ENCODE measurements at places on chromosomes 13 and 19. TPM values are rescaled to one million over a fixed set of nuclear protein-coding genes. Genes with fewer than 3 reads are reported as not detected.

GRCh38 chr13:93547886-93548285 lies 321.3 kb downstream of the GPC6 start:
- DNase-seq = no peak

- no peak for DNase-seq
Observed at GRCh38 chr13:43512221-43512620, 274.6 kb downstream of the ENOX1 start.

The KMT5C gene
- total RNA-seq = 7.7 TPM

The GRK1 gene
- 0.14 TPM for total RNA-seq

The SLC25A41 gene
- total RNA-seq = 0.05 TPM

The ELANE gene
- total RNA-seq = 7.7 TPM

The PCDH17 gene
- total RNA-seq = 1.4 TPM

DNA sequence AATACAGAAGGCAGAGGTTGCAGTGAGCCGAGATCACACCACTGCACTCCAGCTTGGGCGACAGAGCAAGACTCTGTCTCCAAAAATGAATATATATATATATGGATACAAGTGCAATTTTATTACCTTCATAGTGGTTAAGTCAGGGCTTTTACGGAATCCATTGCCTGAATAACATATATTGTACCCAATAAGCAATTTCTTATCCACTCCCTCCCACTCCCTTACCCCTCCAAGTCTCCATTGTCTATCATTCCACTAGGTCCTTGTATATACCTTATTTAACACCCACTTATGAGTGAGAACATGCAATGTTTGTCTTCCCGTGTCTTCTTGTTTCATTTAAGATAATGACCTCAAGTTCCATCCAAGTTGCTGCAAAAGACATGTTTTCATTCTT lies 48.3 kb upstream of the AKAP11 start:
- DNase-seq = no peak

DNA sequence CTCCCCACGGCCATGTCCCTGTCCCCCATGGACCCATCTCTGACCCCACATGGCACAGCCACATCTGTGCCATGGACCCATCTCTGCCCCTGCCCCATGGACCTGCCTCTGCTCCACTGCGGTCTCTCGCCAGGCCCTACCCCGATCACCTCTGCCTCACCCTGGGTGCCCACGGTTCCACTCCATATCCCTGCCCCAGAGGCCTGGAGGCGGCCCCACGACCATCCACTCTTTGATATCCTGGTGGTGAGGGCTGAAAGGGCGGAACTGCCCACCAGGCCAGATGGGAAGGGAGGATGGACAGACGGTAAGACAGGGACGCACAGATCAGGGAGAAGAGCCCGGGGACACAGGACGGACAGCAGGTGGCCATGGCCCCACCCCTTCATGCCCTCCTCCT lies 327 bp downstream of the PTGER1 start:
- no peak for DNase-seq

DNA sequence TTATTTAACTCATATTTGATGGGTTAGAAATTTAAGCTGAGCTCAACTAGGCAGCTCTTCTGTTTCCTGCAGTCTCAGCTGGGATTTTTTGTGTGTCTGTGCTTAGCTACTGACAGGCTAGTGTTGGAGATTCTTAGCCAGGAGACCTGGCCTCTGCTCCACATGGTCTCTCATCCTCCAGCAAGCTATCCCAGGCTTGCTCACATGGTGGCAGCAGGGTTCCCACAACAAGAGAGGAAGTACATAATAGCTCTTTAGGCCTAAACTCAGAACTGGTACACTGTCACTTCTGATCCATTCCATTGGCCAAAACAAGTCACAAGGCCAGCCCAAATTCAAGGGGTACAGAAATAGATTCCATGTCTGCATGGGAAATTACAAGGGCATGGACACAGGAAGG lies 406.2 kb downstream of the SUCLA2 start:
- no peak for DNase-seq

GRCh38 chr19:40266119-40266518 lies 19.0 kb downstream of the AKT2 start:
- DNase-seq = no peak

The STOML3 gene
- total RNA-seq = 0.05 TPM

DNA sequence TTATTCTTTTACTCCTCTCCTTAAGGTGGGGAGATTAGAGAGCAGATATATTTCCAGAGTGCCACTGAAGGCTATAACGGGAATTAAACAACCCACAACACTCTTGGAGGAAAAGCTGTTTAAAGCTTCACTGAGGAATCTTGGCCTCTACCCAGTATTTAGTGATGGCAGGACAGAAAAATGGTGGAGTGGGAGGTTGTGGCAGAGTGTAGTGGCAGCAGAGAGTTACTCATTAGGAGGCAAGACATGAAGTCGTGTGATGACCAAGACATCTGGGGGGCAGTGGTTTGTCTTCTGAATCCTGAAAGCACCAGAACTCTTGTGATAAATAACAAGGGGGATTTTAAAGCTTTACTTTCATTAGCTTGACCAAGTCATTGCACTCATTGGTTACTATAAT lies 563.5 kb upstream of the SLITRK5 start:
- DNase-seq = no peak

The BEST2 gene
- total RNA-seq = not detected

DNA sequence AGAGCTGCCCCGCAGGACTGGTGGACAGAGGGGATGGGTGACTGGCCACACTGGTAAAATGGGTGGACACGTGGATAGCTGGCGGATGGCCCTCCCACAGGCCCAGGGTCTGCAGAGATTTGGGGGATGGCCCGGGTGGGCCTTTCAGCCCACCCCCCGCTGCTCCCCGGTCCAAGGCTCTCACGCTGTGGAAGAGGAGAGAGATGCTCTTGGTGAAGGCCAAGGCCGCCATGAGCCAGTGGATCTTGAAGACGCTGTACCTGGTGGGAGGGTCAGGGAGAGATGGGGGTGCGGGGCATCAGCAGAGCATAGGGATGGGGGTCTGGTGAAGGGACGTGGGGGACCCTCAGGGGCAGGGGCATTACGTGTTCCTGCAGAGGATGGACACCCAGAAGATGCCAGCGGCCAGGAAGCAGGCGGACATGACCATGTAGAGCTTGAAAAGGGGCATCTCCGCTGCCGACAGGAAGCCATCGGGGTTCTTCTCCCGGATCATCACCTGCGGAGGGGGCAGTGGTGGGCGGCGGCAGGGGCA lies 4.5 kb downstream of the GPR108 start:
- DNase-seq = no peak

The CD33 gene
- total RNA-seq = 7.9 TPM

The CBY2 gene
- 0.05 TPM for total RNA-seq

The SLAIN1 gene
- 49.7 TPM for total RNA-seq

The FCGBP gene
- 4.6 TPM for total RNA-seq

The C1QTNF9B gene
- total RNA-seq = 0.38 TPM
